ENCODE measurements at places on chromosomes 5 and 9. TPM values are rescaled to one million over a fixed set of nuclear protein-coding genes. Genes with fewer than 3 reads are reported as not detected.
A peak's percentile ranks its signal among the peaks of the same experiment; 100 is the strongest.

The PELO gene
- polyA plus RNA-seq = 16.8 TPM

The EPB41L4A gene
- polyA plus RNA-seq = 6.4 TPM

GRCh38 chr5:81183811-81184748 is 49.0 kb upstream of the CKMT2 start:
- H3K27ac ChIP-seq = no peak overlapping the region
- no peaks in the 10 kb centered on the region for H3K27me3 ChIP-seq
- no peak overlapping the region for H3K4me3 ChIP-seq
- no peaks in the 10 kb centered on the region for H3K4me1 ChIP-seq
- peaks cover 36% of the 10 kb centered on the region for H3K36me3 ChIP-seq

DNA sequence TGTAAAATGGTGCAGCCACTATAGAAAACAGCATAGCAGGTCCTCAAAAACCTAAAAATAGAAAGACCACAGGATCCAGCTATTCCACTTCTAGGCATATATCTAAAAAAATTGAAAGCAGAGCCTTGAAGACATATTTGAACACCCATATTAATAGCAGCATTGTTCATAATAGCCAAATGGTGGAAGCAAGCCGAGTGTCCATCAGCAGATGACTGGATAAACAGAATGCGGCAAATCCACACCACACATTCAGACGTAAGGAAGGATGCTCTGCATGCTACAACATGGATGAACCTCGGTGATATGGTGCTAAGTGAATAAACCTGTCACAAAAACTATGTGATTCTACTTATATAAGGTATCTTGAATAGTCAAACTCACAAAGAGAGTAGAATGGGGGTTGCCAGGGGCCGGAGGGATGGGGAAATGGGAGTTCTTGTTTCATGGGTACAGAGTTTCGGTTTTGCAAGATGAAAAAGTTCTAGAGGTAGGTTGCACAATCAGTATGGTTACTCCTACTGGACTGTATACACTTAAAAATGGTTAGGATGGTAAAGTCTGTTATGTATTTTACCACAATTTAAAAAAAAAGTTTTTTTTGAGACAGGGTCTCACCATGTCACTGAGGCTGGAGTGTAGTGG is 17.1 kb upstream of the HSD17B3 start:
- no peaks in the 10 kb centered on the region for H3K36me3 ChIP-seq
- no peaks in the 10 kb centered on the region for H3K4me1 ChIP-seq
- H3K4me3 ChIP-seq = no peak overlapping the region
- no peak overlapping the region for H3K27ac ChIP-seq
- H3K27me3 ChIP-seq = no peaks in the 10 kb centered on the region
- DNase-seq = no peak

GRCh38 chr9:116002624-116003023 is 151.0 kb upstream of the PAPPA start:
- DNase-seq = peak; percentile 27
- no peak overlapping the region for H3K4me3 ChIP-seq
- no peaks in the 10 kb centered on the region for H3K4me1 ChIP-seq
- no peaks in the 10 kb centered on the region for H3K27me3 ChIP-seq
- no peak overlapping the region for H3K27ac ChIP-seq

GRCh38 chr9:92917176-92917800 is 30.0 kb upstream of the FGD3 start:
- no peak overlapping the region for H3K4me3 ChIP-seq
- peaks cover 28% of the 10 kb centered on the region for H3K27me3 ChIP-seq
- H3K4me1 ChIP-seq = no peaks in the 10 kb centered on the region

The TRAPPC13 gene
- polyA plus RNA-seq = 14.1 TPM

GRCh38 chr9:125995706-125996105 is 248.5 kb downstream of the PBX3 start:
- no peaks in the 10 kb centered on the region for H3K4me1 ChIP-seq
- H3K27ac ChIP-seq = no peak overlapping the region

- no peaks in the 10 kb centered on the region for H3K36me3 ChIP-seq
- no peaks in the 10 kb centered on the region for H3K4me1 ChIP-seq
- no peak overlapping the region for H3K4me3 ChIP-seq
Observed at GRCh38 chr9:20271723-20272122, 350.6 kb downstream of the MLLT3 start.

The B4GALT1 gene
- 10.6 TPM for polyA plus RNA-seq
